H9 (cell line): ENCODE measurements at places on chromosomes 7 and 10.

DNA sequence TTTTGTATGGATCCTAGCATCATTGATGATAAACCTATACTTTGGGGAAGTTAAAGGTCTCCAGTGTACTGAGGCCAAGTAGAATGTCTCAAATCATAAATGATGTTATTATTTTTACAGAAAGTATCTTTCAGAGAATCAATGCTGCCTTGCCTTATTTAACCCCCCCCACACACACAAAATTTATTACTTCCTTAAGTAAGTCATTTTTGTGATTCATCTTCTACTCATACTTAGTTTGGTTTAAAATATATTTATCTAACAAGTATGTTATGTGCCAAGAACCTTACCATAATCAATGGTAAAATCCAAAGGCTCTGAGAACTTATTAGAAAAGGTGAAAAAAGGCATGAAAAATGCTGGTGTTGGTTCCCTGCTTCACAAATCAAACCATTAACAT lies 18.8 kb upstream of the CLDN12 start:
- peaks cover 37% of the 10 kb centered on the region for H3K36me3 ChIP-seq
- H3K27me3 ChIP-seq: no peaks in the 10 kb centered on the region
- H3K4me3 ChIP-seq: no peak overlapping the region
- no peaks in the 10 kb centered on the region for H3K4me1 ChIP-seq
- DNase-seq: no peak
- no peak overlapping the region for H3K27ac ChIP-seq

- no peak overlapping the region for H3K4me3 ChIP-seq
- no peak overlapping the region for H3K27ac ChIP-seq
- H3K36me3 ChIP-seq: no peaks in the 10 kb centered on the region
- no peak for DNase-seq
- no peaks in the 10 kb centered on the region for H3K27me3 ChIP-seq
Observed at GRCh38 chr7:32318300-32319011, 171.7 kb downstream of the LSM5 start.

- H3K4me1 ChIP-seq: no peaks in the 10 kb centered on the region
- H3K36me3 ChIP-seq: no peaks in the 10 kb centered on the region
- no peak overlapping the region for H3K4me3 ChIP-seq
- DNase-seq: no peak
Observed at GRCh38 chr7:36181668-36182067, 28.6 kb downstream of the EEPD1 start.

DNA sequence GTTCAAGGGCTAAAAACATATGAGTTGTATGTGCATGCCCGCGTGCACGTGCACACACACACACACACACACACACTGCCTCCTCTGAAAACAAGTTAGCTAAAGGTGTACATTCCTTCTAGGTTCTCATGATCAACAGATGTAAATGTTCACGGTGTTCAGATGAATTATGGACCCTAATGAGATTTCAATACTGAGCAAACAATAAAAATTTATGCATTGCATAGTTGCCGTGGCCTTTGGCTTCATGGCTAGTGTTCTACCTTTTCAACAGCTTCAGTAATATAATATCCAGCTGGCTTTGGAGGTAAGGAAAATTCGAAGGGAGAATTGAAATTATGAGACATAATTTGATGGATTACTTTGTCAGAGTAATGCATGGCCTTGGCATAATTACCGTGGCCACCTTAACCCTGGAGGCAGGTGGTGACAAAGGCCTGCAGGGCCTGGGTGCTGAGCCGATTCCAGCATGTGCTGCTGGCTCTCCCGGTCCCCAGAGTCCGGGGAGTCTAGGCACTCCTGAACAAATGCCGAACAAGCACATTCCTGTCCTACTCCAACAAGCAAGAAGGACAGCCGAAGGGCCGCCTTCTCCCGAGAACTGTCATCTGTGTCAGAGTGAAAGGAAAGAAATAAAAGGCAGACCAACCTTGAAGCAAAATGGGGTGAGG lies 166.6 kb upstream of the TCF7L2 start:
- H3K27me3 ChIP-seq: no peaks in the 10 kb centered on the region
- peaks cover 3% of the 10 kb centered on the region; the same call in 1 of the 2 replicates for H3K36me3 ChIP-seq
- H3K4me1 ChIP-seq: no peaks in the 10 kb centered on the region
- no peak for DNase-seq
- H3K27ac ChIP-seq: no peak overlapping the region

GRCh38 chr10:22824984-22825383 lies 102.9 kb upstream of the ARMC3 start:
- H3K27me3 ChIP-seq: no peaks in the 10 kb centered on the region
- no peak overlapping the region for H3K4me3 ChIP-seq
- no peak for DNase-seq

DNA sequence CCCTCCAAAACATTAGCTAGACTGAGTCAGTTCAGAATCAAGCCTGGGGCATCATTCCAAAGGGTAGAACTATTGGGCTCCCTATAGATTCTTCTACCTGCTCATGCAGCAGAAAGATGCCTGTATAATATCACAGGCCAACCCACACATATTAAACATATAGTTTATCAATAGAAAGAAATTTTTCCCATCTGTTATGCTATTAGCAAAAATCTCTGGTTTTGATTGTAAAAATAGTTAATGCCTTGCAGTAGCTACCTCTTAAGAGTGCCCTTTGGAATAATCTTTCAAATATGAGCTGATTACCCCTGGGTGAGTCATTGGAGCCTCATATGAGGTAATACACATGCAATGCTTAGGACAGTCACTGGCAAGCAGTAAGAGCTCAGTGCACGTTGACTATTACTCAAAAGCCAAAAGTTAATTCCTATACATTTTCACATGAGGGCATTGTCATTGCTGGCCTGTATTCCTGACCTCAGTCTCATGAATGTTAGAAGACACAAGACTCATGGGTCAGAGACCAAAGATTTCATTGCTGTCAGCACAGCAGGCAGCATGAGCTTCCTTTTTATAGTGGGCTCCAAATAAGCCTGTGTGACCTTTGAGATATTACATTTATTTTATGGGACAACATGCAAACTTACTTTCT lies 180.0 kb downstream of the FGFR2 start:
- no peak overlapping the region for H3K4me3 ChIP-seq
- no peak overlapping the region for H3K27ac ChIP-seq
- H3K4me1 ChIP-seq: no peaks in the 10 kb centered on the region
- no peaks in the 10 kb centered on the region for H3K27me3 ChIP-seq
- H3K36me3 ChIP-seq: peaks cover 9% of the 10 kb centered on the region

- H3K4me3 ChIP-seq: no peak overlapping the region
- DNase-seq: peak; percentile 23
- H3K4me1 ChIP-seq: no peaks in the 10 kb centered on the region
- H3K27me3 ChIP-seq: no peaks in the 10 kb centered on the region
- no peak overlapping the region for H3K27ac ChIP-seq
- no peaks in the 10 kb centered on the region for H3K36me3 ChIP-seq
Observed at GRCh38 chr7:159093351-159093971, 51.2 kb downstream of the VIPR2 start.

GRCh38 chr7:34842782-34843181 lies 184.8 kb downstream of the NPSR1 start:
- no peaks in the 10 kb centered on the region for H3K27me3 ChIP-seq
- no peak overlapping the region for H3K27ac ChIP-seq
- no peak overlapping the region for H3K4me3 ChIP-seq
